ENCODE measurements at places on chromosomes 5 and 9.
A peak's percentile ranks its signal among the peaks of the same experiment; 100 is the strongest.

GRCh38 chr9:4859035-4859434 lies 66.3 kb downstream of the RCL1 start:
- DNase-seq = no peak

- no peak for DNase-seq
These were observed 52.5 kb upstream of the GGTA1 start for GRCh38 chr9:121551985-121552753.

- DNase-seq = peak; percentile 85
These were observed 963 bp upstream of the HTR1A start for GRCh38 chr5:63963080-63963735.

DNA sequence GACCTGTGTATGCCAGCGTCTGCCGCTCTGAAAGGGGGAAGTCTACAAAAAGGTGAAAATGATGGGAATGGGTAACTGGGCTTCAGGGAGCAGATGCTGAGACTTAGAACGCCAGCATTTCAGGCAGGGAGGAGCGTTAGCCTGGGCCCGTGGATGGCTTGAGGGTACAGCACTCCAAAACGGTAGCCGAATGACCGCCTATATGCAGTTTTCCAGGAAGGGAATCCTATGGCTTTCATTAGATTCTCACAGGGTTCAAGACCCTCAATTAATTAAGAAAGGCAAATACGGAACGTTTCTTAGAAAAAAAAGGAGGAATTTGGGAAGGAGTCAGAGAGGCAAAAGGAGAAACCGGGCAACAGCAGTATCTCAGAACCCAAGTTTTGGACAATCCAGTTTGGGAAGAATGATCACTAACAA lies 639 bp downstream of the AMACR start:
- DNase-seq = peak; percentile 43

- no peak for DNase-seq
These were observed 25.2 kb downstream of the TGFBR1 start for GRCh38 chr9:99130069-99130468.

DNA sequence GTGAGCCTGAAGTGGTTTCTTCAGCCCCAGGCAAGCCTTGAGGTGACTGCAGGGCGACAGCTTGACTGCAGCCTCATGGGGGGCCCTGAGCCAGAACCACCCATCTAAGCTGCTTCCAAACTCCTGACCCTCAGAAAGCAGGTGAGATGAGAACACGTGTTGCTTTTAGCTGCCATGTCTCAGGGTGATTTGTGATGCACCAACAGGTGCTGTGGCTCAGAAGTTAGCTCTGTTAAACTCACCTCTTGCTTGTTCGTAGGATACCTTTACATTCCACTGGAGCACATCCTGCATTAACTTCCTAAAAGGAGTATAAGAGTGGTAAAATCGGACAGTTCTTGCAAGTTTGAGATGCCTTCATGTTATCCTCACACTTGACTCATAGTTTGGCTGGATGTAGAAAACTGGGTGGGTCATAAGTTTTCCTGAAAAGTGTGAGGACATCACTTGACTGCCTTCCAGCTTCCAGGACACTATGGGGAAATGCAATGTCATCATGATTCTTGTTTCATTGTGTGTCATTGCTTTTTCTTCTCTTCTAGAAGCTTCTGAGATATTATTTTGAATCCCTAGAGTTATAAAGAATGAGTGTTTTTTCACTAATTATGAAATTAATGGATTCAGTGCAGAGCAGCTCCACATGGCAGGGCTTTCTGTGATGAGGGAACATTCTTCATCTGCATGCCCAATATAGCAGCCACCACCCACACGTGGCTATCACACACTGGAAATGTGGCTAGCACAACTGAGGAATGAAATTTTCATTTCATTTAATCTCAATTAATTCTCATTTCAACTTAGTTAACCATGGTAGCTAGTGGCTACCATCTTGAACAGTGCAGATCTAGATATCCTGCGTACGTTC lies 92.3 kb downstream of the HSD17B3 start:
- DNase-seq = no peak

DNA sequence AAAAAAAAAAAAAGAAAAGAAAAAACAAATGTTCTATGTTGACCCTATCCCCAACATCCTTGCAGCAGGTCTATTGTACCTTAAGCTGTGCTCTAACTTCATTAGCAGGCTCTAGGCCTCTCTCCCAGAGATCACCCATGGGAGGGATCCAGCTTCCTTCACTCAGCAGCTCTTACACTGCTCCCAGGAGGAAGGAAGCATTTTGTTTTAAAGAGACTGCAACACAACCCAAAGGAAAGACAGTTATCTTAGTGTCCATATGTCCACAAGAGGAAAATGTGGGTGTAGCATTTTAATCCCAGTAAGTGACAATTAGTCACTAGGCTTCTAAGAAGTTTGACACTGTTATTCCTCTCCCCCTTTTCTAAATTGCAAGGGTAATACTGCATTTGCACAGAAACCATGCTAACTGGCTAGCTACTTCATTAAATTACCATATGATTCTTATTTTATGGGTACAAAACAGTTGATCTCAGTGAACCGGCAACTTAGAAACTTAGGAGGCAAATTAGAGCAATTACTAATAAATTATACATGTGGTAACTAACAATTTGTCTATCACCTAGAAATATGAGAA lies 58.8 kb downstream of the MARCHF3 start:
- no peak for DNase-seq

- DNase-seq = no peak
These were observed 15.7 kb downstream of the CFAP77 start for GRCh38 chr9:132425675-132426062.

DNA sequence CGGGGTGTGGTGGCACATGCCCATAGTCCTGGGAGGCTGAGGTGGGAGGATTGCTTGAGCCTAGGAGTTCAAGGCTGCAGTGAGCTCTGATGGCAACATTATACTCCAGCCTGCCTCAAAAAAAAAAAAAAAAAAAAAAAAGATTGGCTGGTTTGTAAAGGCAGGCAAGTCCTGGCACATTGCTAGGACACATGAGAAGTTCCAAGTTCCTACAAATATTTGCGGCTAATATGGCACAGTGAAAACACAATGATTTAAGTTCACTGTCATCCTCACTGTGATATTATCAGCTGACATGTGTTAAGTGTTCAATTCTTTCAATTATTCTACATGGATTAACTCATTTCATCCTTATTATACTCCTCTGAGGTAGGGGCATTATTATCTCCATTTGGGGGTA lies 20.1 kb downstream of the TMEM268 start:
- no peak for DNase-seq

DNA sequence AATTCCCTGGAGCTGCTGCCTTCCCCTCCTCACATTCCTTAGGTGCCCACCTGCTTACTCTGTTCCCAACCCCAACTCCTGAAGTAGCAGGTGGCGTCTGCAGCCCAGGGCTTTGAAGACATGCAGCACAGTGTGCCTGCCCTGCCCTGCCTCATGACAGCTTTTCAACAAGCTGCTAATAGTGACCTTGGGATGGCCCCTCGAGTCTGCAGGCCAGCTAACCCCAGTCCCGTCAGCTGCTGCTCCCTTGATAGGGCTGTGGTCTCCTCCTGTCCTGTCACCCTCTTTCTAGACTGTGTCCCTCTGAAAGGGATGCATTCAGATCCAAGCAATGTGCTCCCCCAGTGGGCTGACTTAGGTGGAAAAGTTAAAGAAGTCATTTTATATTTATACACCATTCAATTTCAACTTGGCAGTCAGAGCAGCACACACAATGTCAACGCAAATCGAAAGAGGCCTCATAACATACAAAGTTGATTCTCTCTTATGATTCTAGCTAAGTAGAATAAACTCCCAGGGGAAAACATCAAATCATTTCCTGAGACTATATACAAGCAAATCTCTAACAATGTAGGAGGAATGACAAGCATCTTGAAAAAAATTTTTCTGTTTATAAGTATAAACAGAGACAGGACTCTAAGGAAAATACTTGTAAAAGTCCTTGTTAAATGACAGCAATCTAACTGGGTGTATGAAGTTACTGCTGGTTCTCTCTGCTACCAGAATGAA lies 37.9 kb downstream of the ADRB2 start:
- DNase-seq = no peak

DNA sequence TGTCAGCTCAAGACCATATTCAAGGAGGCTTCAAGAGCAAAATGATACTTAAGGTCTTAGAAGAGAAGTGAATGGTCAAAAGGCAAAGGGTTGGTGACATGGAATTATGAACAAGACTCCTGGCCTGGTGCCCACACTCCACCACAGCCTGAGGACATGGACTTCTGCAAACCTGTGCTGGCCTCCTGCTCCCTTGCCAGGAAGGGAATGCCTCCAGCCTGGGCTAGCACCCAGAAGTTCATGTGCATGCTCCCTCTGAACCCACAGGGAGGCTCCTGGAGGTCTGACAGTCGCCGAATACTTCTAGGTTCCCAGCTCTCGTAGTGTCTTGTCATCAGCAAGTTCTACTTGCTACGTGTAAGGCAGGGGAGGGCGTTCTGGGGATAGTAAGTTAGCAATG lies 156.7 kb downstream of the FSTL4 start:
- no peak for DNase-seq

GRCh38 chr5:99706160-99706559 lies 777.4 kb upstream of the CHD1 start:
- no peak for DNase-seq

- no peak for DNase-seq
These were observed 589.2 kb upstream of the KLF4 start for GRCh38 chr9:108078811-108079210.

DNA sequence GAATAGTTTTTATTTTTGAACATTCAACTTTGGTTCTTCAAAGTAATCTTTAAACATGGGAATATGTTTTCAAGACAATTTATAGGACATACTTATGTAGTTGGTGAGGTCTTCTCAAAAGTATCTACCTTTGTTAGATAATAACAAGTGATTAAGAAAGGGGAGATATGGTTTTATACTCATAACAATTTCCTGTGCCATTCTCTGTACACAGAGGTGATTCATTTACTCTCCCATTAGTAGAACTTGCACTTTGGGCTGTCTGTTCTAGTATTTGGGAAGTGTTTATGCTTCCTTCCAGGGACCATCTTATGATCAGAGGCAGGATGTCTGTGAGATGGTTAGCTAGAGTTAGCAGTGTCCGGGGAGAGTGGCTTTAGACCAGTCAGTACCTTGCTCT lies 15.2 kb downstream of the LSM11 start:
- no peak for DNase-seq

GRCh38 chr5:2759696-2760461 lies 8.4 kb upstream of the IRX2 start:
- DNase-seq = no peak

GRCh38 chr5:142722146-142722545 lies 36.3 kb upstream of the FGF1 start:
- peak; percentile 28 for DNase-seq

DNA sequence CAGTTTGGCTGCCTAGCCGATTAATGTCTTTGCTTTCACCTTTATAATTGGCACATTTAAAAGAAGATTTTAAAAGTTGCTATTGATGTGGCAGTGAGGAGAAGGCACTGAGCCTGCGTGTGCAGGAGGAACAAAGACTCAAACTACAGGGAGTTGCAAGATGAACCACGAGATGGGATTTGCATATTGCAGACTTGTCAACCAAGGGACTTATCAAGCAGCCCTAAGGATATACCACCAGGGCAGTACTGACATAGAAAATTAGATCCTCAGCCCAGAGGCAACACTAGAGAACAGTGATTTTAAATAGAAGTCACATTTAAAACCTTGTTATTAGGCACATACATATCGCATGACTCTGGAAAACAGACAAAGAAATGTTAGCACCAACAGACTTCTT lies 342.6 kb downstream of the GLIS3 start:
- no peak for DNase-seq

DNA sequence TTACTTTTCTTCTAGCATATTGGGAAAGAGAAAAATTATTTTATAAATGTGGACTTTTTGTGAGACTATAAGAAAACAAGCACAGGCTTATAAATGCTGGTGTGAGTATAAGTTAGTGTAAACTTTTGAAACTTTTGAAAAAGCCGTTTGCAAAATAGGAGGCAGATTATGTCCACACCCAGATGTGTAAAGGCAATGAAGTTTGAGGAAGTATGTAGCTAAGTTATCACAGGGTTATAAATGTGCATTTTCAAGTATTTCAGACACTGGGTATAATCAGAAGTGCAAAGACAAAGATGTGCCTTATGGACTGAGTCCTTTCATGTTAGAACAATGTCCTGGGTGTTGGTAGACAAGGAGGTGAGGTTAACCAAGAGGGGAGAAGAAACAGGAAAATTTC lies 85.5 kb downstream of the ANXA1 start:
- DNase-seq = no peak

- peak; percentile 37 for DNase-seq
These were observed 14.7 kb upstream of the MLLT3 start for GRCh38 chr9:20636888-20637440.

DNA sequence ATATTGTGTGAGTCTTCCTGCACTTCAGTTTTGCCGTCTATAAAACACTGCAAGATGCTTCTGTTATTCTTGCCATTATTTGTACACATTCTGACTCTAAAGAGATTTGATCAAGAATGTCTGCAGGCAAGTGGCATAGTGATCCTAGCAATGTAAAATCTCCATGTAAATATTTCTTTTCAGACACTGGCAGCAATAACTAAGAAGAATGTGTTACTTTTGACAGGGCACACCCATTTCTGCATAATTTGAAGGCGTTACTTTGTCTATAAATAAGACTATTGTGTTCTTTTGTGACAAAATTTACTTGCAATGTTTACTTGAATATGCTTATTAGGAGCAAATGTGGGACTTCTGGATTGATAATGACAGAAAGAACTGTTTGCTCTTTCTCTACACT lies 20.1 kb downstream of the RANBP3L start:
- no peak for DNase-seq

GRCh38 chr9:32069169-32069813 lies 315.2 kb upstream of the ACO1 start:
- DNase-seq = no peak

DNA sequence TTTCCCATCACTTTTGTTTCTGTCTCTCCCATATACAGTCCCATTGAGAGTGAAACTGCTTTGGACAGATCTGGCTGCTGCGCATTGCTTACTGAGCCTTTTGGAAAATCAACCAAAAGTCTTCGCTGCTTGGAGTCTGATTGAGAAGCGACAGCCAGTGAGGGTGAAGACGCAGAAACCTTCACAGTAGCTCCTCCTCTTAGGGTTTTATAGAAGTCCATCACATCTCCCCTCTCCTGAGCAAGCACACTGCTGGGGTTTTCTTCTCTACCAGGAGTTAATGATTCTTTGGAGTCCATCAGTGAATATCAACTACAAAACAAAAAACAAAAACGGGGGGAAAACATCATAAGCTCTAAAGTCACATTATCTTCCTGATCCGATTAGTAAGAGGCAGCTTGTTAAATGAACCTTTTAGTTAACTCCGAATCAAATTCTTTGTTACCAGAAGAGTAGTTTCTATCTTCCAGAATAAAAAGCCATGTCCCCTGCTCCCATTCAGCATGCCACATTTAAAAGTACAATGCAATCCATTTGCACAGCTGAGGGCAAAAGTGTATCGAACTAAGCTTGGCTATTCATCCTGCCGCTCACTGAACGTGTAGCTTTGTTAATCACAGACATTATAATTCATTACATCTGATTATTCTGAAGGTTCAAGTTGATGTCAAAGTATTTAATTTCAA lies 2.8 kb downstream of the NR3C1 start:
- no peak for DNase-seq

DNA sequence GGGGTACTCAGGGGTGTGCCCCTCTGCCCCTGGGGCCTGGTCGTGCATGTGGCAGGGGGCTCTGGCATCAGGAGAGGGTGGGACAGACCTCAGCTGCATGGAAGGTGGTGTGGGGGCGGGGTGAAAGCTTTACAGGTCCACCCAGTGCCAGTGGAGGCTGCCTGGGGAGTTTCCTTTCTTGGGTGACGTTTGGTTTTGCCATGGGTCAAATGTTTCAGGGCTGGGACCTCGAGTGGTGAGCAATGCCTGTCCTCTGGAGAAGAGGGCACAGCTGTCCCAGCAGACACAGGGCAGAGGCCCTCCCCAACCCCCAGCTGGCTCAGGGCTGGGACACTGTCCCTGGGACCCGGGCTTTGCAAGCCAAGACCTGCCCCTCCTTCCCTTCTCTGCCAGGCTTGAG lies 3.6 kb downstream of the RXRA start:
- no peak for DNase-seq
